ENCODE measurements at places on chromosomes 7 and 10.

GRCh38 chr7:28298870-28299518 lies 113.3 kb upstream of the CREB5 start:
- DNase-seq, result no peak

DNA sequence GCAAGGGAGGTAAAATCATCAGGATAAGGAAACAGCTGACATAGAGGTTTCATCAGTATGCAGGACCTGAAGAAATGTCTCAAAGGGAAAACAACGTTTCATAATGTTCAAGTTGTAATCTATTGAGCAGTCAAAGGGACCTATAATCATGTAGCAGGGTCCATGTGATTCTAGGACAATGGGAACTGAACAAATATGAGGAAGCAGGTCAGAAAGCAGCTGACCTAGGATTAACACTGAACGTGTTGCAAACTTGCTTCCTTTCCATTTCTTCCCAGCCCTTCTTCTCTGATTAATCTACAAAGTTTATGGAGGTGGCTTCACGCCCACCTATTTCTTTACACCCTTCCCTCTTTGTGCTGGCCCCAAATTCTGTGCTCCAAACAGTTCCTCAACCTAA lies 256.9 kb upstream of the AKR1E2 start:
- DNase-seq, result no peak

- no peak for DNase-seq
Observed at GRCh38 chr10:125209591-125210355, 49.4 kb upstream of the CTBP2 start.

DNA sequence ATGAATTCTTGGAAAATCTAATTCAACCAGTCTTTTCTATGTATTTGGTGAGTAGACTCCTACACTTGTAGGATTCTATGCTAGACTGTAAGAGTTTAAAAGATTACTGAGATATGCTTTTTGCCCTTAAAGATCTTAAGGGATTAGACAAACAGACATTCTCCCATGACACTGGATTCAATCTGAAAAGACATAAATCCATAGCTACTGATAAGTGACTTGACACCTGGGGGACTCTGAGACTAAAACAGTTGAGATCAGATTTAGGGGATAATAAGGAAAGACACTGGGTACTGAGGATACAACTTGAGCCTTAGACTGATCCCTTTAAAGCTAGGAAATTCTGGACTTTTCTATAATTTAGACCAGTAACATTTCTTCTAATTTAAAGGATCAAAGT lies 1233.4 kb downstream of the XPNPEP1 start:
- DNase-seq, result no peak

- DNase-seq, result peak; percentile 38
Observed at GRCh38 chr7:149855361-149856305, 17.5 kb downstream of the ZNF862 start.

GRCh38 chr7:20509892-20510572 lies 105.4 kb upstream of the ABCB5 start:
- DNase-seq, result no peak

DNA sequence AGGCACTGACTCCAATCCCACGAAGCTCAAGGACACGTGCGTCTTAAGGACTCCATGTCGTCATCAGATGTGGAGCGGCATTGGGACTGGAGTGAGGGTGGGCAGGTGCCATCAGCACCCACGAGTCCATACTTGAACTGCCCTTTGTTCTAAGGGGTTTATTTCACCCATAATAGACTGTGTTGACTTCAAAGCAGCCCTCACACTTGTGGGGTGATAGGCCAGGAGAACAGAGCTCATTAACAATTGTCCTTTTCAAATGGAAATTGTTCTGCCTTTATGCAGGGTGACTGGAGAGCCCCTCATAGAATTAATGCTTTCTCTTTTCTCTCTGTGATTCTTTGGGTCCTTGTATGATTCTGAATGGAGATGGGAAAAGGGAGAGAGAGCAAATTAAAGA lies 376.9 kb upstream of the MGMT start:
- DNase-seq, result no peak

GRCh38 chr7:29032146-29032545 lies 74.0 kb upstream of the TRIL start:
- no peak for DNase-seq

GRCh38 chr10:112535531-112535951 lies 88.5 kb downstream of the VTI1A start:
- DNase-seq, result no peak

DNA sequence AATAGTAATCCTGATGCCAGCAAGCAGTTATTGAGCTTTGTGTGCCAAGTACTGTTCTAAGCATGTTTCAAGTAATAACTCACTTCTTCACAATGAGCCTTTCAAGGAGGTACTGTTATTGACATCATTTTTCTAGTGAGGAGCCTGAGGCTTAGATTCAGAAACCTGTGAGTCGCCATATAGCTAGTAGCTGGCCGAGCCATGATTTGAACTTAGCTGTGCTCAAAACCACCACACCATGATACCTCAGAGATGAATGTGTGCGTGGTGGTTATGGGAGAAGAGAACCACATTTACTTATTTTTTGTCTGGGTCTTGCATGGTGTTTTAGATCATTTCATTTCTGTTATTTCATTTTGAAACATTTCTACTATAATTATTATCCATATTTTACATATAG lies 578.9 kb downstream of the AUTS2 start:
- no peak for DNase-seq

GRCh38 chr10:103683851-103684250 lies 171.5 kb downstream of the SH3PXD2A start:
- DNase-seq, result no peak

DNA sequence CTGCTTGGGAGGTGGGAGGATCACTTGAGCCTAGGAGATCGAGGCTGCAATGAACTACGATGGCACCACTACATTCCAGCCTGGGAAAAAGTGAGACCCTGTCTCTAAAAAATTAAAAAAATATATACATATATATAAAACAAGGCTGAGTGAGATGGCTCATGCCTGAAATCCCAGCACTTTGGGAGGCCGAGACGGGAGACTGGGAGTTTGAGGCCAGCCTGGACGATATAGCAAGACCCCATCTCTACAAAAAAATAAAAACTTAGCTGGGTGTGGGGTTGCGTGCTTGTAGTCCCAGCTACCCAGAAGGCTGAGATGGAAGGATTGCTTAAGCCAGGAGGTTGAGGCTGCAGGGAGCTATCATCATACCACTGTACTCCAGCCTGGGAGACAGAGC lies 87.6 kb downstream of the CARD11 start:
- no peak for DNase-seq

DNA sequence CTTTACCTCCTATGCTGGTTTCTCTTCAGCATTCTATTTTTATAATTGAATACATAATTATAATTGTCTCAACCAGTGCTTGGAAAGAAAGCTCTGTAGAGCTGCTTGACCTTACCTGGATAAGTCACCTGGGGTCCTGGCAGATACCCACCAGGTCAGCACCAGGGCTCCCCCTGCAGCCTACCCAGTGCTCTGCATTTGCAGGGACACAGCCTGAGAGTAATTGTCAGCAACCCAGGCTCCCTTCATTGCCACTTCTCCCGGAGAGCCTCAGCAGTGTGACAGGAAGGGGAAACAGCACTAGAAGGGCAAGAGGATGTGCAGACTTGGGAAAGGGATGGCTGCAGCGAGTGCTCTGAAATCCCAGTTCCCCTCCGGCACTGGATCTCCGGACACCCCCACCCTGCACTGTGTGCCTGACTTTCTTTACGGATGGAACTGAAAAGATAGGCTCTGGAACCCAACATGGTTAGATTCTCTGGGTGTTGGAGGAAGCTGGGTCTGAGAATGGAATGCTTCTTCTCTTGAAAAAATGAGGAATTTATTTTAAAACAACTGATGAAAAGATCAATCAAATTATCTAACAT lies 11.4 kb upstream of the PAX4 start:
- DNase-seq, result peak; percentile 26

GRCh38 chr7:51273360-51273759 lies 43.2 kb downstream of the COBL start:
- DNase-seq, result no peak

DNA sequence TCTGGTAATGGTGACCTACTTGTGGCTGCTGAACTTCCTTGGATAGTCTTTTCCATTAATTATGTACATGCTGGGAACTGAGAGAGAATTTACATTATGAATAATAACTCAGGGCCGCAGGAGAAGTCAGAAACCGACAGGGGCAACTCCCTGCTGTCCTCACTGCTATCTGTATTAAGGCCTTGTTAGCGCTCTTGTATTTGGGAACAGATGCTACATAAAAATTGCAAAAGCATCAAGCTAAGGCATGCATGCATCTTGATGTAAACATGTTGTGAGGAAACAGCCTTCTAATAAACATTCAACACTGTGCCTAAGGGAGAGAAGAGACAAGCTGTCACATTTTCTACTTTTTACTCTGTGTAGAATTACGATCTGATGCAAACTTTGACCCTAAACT lies 158.4 kb downstream of the PARD3 start:
- no peak for DNase-seq

DNA sequence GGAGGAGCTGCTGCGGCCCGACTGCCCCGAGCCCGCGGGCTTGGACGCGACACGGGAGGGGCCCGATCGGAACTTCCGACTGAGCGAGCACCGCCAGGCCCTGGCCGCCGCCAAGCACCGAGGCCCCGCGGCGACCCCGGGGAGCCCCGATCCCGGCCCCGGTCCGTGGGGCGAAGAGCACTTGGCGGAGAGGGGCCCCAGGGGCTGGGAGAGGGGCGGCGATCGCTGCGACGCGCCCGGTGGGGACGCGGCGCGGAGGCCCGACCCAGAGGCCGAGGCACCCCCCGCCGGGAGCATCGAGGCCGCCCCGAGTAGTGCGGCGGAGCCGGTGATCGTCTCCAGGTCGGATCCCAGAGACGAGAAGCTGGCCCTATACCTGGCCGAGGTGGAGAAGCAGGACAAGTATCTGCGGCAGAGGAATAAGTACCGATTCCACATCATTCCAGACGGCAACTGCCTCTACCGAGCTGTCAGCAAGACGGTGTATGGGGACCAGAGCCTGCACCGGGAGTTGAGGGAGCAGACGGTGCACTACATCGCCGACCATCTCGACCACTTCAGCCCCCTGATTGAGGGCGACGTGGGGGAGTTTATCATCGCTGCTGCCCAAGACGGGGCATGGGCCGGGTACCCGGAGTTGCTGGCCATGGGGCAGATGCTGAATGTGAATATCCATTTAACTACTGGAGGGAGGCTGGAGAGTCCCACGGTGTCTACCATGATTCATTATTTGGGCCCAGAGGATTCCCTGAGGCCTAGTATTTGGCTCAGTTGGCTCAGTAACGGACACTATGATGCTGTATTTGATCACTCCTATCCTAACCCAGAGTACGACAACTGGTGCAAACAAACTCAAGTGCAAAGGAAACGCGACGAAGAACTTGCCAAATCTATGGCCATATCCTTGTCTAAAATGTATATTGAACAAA lies 1.4 kb downstream of the OTUD1 start:
- DNase-seq, result peak; percentile 27

DNA sequence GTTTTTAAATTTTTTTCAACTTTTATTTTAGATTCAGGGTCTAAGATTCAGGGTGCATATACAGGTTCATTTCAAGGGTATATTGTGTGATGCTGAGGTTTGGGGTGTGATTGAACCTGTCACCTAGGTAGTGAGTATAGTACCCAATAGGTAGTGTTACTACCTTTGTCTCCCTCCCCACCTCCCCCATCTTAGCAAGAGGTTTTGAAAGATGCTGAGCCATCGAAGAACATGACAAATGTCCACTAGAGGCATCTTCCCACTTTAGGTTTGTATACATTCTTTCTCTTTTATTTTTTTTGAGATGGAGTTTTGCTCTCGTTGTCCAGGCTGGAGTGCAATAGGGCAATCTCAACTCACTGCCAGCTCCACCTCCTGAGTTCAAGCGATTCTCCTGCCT lies 880 bp upstream of the MGAM2 start:
- DNase-seq, result no peak

- no peak for DNase-seq
Observed at GRCh38 chr10:62754963-62755362, 49.6 kb upstream of the ADO start.

GRCh38 chr7:33807779-33808482 lies 97.4 kb upstream of the BMPER start:
- DNase-seq, result no peak

GRCh38 chr10:78712147-78712546 lies 356.6 kb upstream of the ZMIZ1 start:
- DNase-seq, result no peak

GRCh38 chr7:101222275-101222830 lies 4.4 kb downstream of the ZNHIT1 start:
- DNase-seq, result no peak
